ENCODE measurements at places on chromosomes 3 and 15.

DNA sequence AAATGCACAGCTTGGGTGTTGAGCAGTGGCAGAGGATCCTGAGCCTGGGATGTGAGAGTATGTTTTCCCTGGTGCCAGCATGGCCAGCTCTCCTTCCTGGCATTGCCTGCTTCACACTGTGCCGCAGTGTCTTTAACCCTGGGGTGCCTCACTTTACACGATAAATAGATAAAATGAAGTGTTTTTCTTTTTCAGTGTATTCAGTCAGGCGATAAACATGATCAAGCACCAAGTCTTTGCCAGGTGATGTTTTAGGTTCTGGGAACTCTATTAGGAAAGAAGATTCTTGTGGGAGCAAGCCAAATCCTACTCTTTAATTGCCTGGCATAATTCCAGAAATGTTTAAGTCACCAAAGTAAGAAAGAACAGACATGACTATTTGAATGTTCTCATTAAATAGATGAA lies 14.0 kb downstream of the ABHD6 start:
- DNase-seq, result no peak

DNA sequence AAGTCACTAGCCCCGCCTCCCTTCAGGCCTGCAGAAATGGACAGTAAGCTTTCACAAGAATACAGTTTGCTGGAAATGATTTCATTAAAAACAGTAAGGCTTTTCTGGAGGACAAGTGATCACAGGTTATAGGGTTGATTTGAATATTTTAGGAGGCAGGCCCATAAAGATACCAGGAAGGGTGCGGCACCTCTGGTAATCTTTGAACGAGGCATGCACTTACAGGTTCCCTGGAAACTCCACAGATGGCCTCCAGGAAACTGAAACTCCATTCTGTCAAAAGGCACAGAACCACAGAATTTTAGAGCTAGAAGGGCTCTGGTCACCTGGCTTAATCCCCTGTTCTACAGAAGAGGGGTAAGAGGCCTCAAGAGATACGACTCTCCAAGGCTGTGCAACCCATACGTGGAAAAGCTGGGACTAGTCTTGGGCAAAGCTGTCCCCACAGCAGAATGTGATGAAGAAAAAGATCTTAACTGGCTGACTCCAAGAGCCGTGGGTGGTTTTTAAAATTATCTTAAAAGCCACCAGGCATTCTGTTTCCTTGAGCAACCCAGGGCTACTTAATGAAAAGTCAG lies 1.2 kb downstream of the STARD5 start:
- no peak for DNase-seq

DNA sequence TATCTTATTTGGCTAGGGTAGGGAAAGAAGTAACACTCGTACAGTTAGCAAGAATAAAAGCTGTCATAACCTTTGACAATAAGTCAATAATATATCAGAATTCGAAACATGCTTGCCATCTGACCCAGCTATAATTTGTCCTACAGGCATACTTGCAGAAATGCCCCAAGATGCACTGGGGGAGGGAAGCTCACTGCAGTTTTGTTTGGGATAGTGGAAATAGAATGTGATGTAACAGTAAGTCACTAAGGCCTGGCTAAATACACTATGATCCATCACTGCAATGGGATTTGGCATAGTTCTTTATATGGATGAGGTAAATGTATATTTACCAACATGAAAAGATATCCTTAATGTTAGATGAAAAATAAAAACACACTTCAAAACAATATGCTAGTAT lies 25.5 kb upstream of the TMOD3 start:
- no peak for DNase-seq

GRCh38 chr15:77475001-77475400 lies 54.3 kb downstream of the HMG20A start:
- no peak for DNase-seq

DNA sequence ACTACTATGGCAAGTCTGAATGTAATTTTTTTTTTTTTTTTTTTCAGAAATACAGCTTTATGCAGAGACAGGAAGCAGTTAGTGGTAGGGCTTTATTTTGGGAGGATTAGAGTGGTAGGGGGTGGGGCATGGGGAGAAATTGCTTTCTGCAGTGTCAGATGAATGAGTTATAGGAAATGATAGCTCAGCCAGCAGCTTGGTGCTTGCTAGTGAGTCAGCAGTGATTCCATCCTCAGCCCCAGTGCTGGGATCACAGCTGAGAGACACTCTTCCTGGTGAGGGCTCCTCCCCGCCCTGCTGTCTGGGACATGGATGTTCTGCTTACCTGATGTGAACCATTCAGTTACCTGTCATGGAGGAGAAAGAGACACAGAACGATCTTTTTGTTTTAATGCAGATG lies 39.6 kb downstream of the SEMA6D start:
- no peak for DNase-seq

DNA sequence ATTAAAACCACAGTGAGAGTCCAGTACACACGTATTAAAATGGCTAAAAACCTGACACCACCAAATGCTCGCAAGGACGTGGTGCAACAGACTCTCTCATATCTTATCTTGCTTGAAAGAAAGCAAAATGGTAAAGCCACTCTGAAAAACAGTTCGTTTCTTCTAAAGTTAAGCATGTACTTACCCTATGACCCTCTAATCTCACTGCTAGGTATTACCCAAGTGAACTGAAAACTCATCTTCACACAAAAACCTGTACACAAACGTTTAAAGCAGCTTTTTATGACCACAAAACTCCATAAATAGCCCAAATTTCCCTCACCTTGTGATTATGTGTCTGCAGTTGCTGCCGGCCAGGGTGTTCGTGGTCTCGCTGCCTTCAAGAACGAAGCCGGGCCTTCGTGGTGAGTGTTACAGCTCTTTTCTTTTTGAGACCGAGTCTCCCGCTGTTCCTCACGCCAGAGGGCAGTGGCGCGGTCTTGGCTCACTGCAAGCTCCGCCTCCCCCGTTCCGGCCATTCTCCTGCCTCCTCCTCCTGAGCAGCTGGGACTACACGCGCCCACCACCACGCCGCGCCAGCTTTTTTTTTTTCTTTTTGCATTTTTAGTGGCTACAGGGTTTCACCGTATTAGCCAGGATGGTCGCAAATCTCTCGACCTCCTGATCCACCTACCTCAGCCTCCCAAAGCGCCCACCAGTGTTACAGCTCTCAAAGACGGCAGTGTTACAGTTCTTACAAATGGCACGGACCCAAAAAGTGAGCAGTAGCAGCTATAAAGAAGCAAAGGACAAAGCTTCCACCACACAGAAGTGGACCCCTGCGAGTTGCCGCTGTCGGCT lies 165.4 kb downstream of the TJP1 start:
- peak; percentile 86 for DNase-seq

GRCh38 chr15:99752556-99752955 lies 19.3 kb upstream of the LYSMD4 start:
- DNase-seq, result no peak

DNA sequence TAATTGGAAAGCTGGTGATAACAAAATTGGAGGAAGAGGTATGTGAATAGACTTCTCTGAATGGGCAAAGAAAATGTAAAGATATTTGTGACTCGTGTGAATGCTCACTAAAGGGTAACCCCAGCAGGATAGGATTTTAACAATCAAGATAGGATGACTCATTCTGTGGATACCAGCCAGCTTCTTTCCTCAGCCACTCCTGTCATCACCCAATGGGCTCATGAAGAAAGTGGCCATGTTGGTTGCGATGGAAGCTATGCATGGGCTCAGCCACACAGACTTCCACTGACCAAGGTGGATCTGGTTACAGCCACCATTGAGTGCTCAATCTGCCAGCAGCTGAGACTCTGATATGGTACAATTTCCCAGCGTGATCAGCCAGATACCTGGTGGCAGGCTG lies 40.9 kb downstream of the STRIT1 start:
- no peak for DNase-seq

DNA sequence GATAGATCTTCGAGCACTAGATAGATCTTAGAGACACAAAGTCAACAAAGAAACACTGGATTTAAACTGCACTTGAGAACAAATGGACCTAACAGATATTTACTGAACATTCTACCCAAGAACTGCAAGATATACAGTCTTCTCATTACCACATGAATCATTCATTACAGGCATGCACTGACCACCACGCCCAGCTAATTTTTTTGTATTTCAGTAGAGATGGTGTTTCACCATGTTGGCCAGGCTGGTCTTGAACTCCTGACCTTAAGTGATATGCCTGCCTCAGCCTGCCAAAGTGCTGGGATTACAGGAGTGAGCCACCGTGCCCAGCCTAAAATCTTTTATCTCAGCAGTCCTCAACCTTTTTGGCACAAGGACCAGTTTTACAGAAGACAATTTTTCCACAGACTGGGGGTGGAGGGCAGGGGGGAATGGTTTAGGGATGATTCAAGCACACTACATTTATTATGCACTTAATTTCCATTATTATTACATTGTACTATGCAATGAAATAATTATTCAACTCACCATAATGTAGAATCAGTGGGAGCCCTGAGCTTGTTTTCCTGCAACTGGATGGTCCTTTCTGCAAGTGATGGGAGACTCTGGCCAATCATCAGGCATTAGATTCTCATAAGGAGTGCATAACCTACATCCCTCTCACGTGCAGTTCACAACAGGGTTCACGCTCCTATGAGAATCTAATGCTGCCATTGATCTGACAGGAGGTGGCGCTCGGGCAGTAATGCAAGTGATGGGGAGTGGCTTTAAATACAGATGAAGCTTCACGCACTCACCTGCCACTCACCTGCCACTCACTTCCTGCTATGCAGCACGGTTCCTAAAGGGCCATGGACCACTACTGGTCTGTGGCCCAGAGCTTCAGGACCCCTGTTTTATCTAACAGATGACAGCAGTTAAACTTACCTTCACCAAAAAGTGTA lies 21.7 kb downstream of the CSNK1G1 start:
- no peak for DNase-seq

GRCh38 chr3:108100906-108101660 lies 10.3 kb upstream of the CD47 start:
- no peak for DNase-seq

DNA sequence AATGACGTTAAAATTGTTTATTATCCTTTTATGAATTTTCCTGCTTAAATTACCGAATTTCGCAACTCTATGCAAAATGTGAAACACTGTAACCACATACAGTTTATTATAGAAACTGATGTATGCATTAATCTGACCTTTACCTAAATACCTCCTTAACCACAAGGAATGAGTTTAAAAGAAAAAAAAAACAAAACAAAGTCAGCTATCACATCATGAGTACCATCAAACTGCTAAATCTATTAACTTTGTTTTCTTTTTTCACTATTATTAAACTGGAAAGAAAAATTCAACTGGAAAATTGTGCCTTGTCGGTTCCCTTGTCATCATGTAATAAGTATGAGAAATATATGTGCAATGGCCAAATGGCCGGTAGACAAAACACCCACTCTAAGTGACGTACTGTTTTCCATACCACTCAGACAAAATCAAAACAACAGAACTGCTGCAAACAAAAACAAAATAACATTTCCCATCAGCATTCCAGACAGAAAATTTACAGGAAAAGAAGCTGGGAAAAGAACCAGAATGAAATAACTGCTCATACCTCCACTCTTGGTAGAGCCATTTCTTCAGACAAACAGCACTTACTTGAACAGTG lies 415.3 kb downstream of the FOXP1 start:
- no peak for DNase-seq

DNA sequence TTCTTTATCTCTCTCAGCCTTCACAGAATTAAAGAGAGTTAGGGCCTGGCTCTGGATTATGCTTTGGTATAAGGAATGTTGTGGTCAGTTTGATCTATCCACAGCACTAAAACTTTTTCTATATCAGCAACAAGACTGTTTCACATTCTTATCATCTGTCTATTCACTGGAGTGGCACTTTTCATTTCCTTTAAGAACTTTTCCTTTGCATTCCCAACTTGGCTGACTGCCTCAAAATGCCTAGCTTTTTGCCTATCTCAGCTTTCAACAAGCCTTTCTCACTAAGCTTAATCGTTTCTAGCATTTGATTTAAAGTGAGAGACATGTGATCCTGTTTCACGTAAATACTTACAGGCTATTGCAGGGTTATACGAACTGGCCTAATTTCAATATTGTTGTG lies 471.8 kb downstream of the GBE1 start:
- DNase-seq, result no peak

DNA sequence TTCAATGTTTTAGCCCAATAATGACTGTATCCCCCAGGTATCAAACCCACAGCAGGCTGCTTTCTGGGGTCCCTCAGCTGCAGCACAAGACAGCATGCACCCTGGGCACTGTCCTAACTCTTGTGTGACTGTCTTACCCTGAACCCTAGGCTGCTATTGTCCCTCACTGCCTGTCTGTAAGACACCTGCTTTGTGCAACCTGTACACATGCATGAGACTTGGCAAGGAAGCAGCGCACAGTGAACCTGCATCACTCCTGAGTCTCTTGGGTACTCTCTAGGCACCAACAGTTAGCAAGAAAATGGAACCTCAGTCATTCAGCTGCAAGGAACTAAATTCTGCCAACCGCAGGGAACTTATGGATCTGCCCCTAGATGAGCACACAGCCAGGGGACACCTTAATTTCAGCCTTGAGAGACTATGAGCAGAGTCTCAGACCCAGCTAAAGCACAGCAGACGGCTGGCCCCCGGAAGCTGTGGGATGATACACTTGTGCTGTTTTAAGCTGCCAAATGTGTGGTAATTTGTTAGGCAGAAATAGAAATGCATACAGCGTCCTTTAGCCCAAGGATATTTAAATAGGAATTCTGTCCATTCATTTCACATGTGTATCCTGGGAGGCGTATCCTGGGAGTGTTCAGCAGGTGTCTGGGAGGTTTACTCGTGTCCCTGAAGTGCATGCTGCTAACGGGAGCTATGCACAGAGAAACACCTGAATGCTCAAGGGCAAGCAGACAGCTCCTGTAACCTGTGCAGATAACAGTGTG lies 223.8 kb downstream of the KLF13 start:
- no peak for DNase-seq

GRCh38 chr3:196633555-196634151 lies 5.8 kb upstream of the NRROS start:
- no peak for DNase-seq

DNA sequence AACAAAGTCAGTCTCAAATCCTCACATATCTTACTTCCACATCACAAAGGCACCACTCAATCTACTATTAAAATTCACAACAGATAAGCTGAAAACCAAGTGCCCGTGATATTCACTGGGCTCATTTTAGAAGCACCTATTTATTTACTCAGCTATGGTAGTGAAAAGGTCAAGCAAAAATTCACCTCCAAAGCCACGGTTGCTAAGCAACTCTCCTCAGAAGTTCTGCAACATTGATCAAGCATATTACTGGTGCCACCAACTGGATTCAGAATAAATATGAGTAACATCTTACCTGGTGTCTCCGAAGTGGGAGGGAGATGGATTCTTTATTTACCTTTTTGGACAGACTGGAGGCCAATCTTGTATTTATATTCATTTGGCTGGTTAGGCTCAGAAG lies 714.8 kb downstream of the FHIT start:
- DNase-seq, result no peak

- DNase-seq, result peak; percentile 82
Observed at GRCh38 chr3:148943506-148944205, 47.7 kb upstream of the GYG1 start.

DNA sequence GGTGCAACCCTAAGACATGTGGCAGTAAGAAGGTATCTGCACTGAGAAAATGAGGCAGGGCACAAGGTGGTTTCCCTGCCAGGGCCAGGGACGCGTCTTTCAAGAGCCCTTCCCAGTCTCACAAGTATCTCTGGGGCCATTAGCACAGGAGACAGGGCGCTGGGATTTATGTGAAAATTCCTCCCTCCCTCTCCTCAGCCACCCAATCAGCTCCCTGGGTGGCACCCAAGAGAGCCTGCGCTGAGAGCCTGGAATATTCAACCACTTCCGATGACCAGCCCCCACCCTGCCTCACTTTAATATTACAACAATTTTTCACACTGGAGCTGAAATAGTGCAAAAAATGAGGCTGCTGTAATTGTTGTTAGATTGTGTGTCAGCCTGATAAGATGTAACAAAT lies 26.1 kb downstream of the SEC61A1 start:
- DNase-seq, result no peak
